CD4-positive, alpha-beta T cell treated with Interferon alpha-2 for 1 hour (primary cell): ENCODE measurements at places on chromosomes 13 and 19.
A peak's percentile ranks its signal among the peaks of the same experiment; 100 is the strongest.

GRCh38 chr19:3365093-3365835 lies 1.1 kb upstream of the NFIC start:
- DNase-seq, result no peak

DNA sequence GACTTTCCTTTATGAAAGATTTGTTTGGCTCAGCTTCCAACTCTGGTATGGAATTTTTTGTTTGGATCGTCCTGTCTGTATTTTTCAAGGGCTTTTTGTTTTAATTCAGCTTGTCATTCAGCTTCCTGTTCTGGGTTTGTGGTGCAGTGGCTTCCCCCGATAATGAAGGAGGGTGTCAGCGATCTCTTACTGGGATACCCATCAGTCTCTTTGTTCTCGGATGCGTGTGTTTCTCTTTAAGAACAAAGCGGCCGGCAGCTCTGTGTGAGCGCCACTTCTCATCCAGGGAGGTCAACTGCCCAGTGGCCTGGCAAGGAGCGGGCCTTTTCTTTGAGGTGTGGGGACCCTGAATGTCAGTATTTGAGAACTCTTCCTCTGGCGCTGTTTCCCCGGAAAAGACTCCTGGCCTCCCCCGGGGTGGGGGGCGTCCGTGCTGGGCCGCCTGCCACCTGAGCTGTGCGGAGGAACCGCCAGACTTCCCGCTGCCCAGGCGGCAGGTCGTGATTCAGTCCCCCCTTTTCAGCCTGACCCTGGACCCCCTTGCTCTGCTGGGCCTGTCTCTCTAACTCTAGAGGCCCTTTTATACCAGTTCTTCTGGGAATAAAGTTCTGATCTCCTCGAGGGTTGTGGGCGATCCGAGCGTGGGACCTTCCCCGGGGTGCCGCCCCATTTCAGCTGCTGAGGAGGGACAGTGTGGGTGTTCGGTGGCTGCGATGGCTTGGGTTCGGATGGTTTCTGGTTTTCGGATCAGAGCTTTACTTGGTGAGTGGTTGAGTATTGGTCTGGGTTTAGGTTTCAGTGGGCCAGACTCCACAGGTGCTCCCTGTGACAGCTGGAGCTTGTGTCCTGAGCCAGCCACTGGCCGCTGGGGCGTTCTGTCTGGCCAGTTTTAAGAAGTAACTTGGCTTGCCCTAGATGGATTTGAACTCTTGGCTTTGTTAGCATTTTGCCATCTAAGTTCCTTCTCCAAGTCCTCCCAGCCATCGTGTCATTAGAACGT lies 3.4 kb downstream of the SF3A2 start:
- peak; percentile 68 for DNase-seq

- DNase-seq, result no peak
Observed at GRCh38 chr13:97058391-97058790, 64.1 kb upstream of the OXGR1 start.

- DNase-seq, result no peak
Observed at GRCh38 chr19:20388706-20389225, 176.8 kb downstream of the ZNF737 start.

DNA sequence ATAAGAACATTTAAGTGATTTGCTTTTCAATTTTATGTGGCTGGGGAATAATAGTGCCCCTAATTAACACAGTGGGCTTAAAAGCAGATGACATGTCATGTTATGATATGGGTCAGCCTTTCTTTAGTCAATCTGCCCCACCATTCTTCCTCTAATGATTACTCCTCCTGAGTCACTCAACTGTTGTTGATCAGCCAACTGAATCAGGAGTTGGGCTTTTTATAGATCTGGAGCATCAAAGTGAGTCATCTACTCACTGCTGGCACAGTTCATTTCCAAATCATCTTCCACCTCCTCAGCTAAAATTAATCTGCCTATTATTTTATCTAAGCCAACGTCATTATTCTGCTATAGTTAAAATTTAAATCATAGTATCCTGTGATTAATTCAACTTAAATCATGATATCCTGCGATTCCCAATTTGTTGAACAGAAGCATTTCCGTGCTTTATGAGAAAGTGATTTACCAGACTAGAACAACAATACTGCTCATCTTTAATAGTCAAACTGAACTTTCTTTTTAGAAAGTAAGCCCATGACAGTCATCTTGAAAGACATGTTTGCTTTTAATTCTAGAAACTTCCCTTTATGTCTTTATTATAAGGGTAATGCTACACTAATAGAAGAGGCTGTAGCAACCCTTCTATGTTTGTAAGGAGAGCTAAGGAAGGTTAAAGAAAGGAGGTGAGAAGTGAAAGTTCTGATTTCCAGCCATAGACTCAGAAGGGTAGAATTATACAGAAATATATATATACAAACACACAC lies 551.4 kb downstream of the TBC1D4 start:
- no peak for DNase-seq
